Nephron progenitor cell (in vitro differentiated cells): ENCODE measurements at places on chromosomes 5 and 9.

- DNase-seq: no peak
Measured at GRCh38 chr9:5511935-5512580, 1.7 kb downstream of the PDCD1LG2 start.

DNA sequence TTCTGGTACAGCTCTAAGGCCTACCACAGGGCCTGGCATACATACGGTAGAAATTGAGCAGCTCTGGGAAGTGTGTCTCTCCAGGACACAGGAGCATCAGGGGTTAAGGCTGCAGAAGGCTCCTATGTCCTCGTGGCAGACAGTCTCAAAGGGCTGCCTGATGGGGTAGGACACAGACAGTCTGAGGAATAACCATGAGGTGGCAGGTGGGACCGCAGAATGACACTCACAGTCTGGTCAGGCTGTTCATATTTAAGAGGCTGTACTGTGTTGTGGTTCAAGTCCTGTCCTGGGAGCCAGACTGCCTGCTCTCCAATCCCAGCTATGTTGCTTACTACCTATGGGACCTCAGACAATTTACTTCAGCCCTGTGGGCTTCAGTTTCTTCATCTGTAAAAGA lies 217.1 kb downstream of the TRIM32 start:
- DNase-seq: no peak

GRCh38 chr5:143707806-143708205 lies 104.2 kb upstream of the HMHB1 start:
- no peak for DNase-seq

DNA sequence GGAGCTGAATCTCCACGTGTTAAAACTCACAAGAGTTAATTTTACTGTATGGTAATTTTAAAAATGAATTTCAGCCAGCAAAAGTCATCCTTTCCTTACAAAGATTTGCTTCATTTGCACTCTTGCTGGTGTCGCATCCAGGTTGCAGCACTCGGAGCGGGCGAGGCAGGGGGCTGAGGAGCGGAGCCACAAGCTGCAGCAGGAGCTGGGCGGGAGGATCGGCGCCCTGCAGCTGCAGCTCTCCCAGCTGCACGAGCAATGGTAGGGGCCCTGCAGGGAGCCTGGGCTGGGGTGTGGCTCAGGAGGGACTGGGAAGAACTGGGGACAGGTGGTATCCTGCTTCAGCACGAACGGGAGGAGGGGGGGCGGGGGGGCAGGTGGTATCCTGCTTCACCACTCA lies 27.1 kb downstream of the HNRNPH1 start:
- DNase-seq: no peak

DNA sequence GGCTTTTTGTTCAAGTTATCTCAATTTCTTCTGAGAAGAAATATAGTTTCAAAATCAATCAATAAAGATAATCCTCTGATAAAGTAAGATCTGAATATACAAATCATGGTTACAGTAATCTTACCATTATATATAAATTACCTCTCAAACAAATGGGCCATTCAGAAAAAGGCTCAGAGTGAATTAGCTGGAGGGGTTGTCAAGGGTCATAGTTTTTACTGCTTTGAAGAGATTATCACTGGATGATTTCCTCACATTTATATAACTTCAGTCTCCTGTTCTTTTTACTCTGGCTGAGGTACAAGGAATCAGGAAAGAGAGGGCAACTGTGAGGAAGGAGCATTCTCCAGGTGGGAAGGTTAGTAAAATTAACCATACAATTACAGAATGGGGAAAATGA lies 148.6 kb upstream of the ELL2 start:
- no peak for DNase-seq

- DNase-seq: no peak
Measured at GRCh38 chr9:112380102-112380824, at the start of gene HSDL2. Gene HSDL2, plus strand, starts transcription at chr9:112380108. Its CDS starts 56 bp downstream, at chr9:112380164.

DNA sequence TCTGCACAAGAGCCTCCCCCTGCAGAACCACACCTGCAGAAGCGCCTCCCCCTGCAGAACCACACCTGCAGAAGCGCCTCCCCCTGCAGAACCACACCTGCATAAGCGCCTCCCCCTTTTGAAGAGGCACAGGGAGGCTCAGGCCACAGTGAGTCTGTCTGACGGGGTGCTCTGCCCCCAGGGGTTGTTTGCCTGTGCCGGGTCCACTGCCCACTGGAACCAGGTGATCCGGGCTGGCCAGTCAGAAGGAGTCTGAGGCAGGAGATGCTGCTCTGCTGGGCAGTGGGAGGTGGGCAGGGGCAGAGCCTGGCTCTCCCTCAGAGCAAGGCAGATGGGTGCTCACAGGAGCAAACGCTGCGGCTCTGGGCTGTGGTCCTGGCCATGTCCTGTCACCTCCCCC lies 60.8 kb upstream of the RNU6ATAC start:
- DNase-seq: no peak

- DNase-seq: no peak
Measured at GRCh38 chr9:100730086-100730485, 152.2 kb downstream of the CAVIN4 start.

DNA sequence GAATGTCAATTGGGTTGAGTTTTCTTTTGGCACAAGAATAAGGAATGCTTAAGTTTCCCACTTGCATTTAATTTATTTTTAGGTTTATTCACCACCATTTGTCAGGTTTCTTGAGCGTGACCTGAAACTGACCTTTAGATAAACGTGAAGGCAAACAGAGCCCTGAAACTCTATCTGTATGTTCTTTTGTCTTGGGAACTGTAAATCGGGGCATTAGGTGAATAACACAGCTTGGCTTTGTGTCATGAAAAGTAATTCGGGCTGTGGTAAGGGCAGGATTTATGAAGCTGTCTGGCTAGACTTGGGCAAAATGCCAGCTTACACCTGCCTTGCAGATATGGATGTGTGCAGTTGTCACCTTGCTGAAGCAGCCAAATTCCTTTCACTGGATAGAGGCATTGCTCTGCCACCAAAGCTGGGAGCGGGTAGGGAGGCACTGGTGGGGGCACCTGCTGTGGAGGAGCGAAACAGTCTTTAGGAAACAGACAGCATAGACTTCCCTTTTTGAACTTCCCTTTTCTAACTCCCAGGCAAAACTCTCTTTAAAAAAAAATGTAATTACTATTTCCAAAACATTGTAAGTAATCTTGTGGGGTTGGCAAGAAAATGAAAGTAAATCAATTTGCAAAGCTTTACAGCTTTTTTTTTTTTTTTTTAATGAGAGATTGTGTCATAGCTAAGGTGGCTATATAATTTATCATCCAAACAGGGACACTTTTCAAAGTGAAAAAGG lies 545.2 kb downstream of the CSNK1G3 start:
- peak; percentile 15 for DNase-seq

DNA sequence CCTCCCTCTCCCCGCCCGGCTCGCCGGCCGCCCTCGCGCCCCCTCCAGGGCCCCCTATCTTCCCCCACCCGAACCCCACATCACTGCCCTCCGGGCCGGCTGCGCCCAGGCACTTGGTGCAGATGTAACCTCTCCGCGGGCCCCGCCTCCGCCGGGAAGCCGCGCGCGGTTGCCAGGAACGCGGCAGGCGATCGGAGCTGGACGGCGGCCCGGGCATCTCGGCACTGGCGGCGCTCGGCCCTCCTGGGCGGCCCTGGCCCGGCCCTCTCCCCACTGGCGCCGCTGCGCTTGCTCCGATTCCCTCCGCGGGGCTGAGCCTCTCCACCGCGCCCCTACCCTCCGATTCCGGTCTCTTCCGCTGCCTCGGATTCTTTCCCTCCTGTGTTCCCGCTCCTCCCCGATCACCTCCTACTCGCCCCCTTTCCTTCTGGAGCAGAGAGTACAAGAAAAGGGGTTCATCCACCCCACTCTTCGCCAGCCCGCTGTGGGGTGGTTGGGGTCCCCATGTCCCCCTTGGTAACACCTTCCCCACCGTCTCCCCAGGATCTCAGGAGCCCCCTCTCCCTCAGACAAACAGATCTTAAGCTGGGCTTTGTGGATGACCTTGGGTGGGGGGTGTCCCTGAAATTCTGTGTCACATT lies 70.6 kb downstream of the C9orf50 start:
- peak; percentile 76 for DNase-seq

- no peak for DNase-seq
Measured at GRCh38 chr5:324736-325612, 3.5 kb downstream of the AHRR start.

- no peak for DNase-seq
Measured at GRCh38 chr9:99025616-99026270, 79.2 kb upstream of the TGFBR1 start.

- DNase-seq: no peak
Measured at GRCh38 chr9:123647145-123647544, 282.8 kb downstream of the DENND1A start.

DNA sequence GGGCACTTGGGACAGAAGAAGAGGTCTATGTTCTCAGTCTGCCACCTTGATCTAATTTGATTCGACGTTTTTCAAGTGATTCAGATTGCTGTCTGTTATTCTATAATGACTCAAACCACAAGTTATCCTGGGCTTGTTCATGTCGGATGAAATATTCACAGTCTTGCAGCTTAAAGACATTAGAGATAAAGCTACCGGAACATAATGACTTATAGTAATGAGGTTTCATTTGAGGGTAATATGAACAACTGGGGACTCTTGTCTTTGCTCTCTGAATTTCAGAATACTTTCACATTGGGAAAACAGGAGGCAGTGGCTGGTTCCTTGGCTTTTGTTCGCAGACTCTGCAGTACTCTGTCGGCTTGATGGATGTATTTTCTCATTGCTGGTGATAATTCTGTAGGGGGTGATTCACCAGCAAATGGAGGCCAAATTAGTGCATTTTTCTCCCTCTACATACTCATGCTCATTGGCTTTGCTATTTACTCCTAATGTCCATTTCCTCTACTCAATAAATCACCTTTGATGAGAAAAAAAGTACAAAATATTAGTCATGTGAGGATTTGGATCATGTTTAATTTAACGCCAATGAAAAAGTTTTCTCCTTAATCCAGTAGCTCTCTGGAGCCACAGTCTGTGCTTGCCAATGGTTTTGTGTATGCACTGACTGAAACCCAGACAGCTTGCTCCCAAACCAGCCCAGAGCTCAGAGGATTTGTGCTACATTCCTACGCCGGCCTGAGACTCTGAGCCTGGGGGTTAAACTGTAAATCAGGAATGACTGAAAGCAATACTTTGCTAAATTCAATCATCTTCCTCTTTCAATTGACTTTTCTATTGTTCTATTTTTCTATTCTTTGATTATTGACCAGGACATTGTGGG lies 154.7 kb upstream of the ANKH start:
- no peak for DNase-seq

DNA sequence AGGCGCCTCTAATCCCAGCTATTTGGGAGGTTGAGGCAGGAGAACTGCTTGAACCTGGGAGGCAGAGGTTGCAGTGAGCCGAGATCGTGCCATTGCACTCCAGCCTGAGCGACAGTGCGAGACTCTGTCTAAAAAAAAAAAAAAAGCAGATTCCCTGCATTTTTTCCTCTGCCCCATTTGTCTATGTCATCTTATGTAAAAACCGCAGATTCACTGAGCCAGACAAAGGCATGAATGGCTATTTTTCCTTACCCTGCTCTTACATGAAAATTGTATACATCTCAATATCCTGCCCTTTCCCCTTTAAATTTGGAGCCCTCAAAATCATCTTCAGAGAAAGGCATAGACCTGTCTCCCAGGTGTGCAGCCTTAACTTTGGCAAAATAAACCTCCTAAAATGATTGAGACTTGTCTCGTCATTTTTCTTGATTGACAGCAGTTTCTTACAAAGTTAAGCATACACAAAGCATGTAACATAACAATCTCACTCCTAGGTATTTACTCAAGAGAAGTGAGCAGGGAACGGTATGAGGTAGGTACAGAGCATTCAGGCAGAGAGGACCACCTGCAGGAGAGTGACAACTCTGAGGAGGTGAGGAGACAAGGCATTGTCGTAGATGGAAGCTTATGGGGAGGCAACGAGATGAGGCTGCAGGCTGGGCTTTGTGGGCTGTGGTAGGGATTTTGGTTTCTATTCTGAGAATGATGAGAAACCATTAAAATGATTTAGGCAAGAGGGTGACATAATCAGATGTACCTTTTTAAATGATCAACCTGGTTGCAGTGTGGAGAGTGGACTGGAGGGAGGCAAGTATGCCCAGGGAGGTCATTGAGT lies 65.7 kb upstream of the IL6ST start:
- DNase-seq: no peak

GRCh38 chr9:15243081-15243480 lies 63.9 kb downstream of the TTC39B start:
- no peak for DNase-seq

GRCh38 chr5:127608077-127608660 lies 40.7 kb upstream of the CTXN3 start:
- DNase-seq: no peak

GRCh38 chr5:142674531-142675469 lies 11.1 kb downstream of the FGF1 start:
- DNase-seq: no peak

- DNase-seq: peak; percentile 80
Measured at GRCh38 chr9:132498531-132499210, 83.7 kb upstream of the BARHL1 start.

GRCh38 chr5:54443270-54443669 lies 12.2 kb upstream of the HSPB3 start:
- DNase-seq: no peak

DNA sequence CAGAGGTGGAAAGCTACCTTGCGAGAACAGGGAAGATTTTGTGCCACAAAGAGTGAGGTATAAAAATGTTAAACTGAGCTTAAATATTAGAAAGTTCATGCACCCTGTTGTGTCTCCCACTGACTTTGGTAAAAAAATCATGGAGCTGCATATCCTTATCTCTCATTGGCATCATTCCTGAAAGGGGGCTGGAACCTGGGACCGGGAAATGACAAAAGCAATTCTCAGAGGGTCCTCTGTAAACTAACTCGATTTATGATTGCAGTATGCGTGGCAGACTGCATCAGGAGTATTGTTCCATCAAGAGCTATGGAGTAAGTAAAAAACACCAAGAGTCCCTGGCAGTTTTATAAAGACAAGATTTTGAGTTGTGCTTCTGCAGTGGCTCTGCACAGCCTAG lies 148.8 kb downstream of the DCP2 start:
- no peak for DNase-seq

DNA sequence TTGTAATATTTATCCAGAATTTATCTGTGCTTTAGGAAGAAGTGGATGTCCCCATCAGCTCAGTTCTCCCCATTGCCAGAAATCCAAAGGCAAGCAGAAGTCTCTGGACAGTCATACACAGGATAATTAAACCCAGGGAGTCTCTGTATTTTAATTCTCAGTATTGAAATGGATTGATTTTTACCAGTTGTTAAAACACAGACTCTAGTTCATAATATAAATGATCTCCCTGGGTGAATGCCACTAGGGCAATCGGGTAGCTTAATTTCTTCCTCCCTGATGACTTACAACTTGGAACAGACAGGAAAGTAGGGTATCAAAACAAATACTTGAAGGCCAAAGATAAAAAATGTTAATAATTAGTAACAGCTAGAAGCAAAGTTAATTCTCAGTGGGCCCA lies 66.5 kb upstream of the DAP start:
- no peak for DNase-seq

GRCh38 chr9:109776391-109776790 lies 3.6 kb upstream of the PALM2AKAP2 start:
- DNase-seq: no peak

DNA sequence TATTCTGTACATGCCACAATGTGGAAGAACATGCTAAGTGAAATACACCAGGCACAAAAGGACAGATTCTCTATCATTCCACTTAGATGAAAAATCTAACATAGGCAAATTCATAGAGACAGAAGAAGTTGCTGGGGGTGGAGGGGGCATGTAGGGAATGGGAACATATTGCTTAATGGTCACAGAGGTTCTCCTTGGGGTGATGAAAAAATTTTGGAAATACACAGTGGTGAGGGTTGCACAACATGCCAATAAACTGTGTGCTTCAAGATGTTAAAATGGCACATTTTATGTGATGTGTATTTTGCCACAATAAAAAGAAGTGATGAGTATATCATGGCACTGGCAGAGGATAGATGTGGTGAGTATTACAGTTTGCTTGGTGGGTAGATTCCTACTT lies 111.9 kb downstream of the SUSD1 start:
- no peak for DNase-seq
